ENCODE measurements at places on chromosomes 11 and 22.

GRCh38 chr11:45722144-45722543 is 56.7 kb upstream of the CHST1 start:
- no peak for DNase-seq

- no peak for DNase-seq
Measured at GRCh38 chr11:95595541-95595940, 194.0 kb downstream of the FAM76B start.

DNA sequence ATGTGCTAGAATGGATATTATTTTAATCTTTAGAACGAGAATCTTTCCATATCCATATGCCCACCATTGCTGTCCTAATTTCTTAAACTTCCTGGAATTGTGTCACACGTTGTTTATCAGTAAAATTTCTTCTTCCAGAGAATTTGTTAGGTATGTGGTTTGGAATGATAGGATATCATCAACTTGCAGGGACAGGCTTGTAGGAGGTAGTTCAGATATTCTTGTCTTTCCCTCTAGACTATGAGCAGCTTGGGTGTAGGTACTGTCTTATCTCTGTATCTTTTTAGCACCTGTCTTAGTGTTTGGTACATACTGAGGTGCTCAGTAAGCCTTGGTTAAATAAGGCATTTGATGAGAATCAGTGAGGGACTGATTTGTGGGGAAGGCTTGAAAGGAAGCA is 3.4 kb downstream of the CTNND1 start:
- DNase-seq: no peak

DNA sequence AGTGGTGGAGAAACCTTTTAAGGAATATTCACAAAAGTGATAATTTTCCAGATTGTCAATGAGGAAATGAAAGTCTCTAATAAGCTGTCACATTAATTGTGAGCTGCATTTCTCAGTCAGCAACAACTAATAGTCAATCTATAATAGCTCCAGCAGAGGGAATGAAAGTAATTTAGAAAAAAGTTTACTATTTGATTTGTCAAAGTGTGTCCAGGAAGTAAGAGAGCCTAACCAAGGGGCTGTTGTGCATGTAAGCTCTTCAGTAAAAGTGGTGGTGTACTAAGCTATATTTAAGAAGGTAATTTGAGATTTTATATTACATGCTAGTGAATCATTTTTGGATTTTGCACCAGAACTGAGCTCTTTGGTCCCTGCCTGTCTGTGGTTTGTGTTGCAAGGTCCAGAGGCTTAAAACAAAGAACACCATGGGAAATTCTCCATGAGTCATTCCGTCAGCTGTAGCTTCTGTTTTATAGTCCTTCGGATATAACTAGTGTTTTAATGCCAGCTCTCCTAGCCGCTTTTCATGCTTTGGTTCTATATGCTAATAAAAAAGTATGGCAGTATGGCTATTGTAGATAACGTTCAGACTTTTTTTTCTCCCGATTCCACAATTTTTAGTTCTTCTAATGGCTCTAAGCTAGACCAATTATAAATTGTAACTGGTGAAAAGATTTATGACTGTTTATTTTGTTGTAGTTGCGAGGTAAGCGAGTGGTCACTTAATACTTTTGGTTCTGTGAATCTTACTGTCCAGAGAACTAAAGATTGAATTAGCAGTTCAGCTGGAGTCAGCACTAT is 64.6 kb downstream of the ARHGEF12 start:
- peak; percentile 94 for DNase-seq

GRCh38 chr11:43989162-43989981 is 46.9 kb downstream of the C11orf96 start:
- DNase-seq: no peak

DNA sequence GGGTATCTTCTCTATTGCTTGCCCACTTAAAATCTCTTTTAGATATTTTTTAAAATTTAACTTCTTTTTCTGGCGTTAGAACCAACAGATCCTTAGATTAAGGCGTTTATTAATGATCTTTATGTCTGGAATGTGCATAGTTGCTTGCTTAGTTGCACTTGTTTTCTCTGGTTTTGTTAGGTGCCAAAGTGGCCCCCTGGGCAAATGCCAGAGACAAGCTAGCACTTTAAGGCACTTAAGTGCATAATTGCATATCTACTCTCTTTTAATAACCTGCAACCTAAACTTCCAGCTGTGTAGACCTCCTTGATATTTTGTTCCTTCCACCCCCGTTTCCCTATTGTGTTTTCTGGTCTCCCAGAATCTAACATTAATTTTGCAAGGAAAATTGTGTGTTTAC is 3.3 kb downstream of the RBM4 start:
- no peak for DNase-seq

- DNase-seq: no peak
Measured at GRCh38 chr22:22951035-22951434, 63.4 kb downstream of the IGLL5 start.

DNA sequence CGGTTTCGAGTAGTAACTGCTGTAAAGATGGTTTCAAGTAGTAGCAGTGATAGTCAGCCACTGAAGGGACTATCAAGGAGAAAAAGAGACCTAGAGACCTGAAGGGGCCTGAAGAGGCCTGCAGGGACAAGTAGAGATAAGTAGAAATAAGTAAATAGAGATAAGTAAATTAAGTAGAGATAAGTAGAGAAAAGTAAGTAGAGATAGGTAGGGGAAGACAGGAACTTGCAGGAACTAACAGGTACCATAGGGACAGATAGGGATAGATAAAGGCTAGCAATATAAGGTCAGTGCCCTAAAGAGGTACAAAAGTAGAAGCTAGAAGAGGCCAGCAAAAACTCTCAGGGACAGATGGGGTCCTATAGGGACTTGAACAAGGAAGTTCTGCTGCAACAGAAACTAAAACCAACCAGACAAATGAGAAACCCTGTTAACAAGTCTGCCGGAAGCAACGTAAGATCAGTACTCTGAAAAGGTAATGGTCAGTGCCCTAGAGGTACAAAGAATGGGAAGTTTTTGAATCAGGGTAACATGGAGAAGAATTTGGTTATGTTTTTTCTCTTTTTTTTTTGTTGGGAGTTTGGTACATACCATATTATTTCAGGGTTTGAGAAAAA is 9.6 kb upstream of the SC5D start:
- no peak for DNase-seq

GRCh38 chr22:26464312-26464711 is 19.3 kb downstream of the HPS4 start:
- DNase-seq: no peak

DNA sequence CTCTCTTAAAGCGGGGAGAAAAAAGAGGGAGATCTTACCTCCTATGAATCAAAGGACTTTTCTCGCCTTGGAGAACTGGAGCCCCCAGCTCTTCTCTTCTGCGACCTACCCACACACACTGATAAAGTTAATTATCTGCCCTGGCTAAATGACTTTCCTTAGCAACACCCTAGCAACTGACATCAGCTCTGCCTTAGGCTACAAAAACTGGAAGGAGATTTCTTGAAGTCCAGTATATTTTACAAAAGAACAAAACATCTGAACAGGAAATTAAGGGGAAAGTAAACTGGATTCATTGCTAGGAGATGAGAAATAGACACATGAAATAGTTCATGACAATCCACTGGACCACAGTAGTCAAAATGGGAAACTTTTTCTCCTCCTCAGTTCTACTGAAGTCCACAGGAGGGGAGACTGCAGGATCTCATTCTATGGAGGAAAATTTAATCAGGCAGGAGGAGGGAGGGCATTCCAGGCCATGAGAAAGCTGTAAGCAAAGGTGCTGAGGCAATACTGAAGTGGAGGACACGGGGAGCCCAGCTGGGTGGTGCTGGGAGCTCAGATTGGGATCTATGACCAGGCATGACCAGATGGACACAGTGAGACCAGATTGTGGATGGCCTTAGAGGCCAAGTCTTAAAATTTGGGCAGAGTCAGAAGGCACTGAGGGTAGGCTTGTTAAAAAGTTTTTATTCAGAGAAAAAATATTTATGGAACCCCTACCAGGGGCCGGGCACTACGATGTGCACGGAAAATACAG is 3.7 kb upstream of the SPON1 start:
- no peak for DNase-seq

DNA sequence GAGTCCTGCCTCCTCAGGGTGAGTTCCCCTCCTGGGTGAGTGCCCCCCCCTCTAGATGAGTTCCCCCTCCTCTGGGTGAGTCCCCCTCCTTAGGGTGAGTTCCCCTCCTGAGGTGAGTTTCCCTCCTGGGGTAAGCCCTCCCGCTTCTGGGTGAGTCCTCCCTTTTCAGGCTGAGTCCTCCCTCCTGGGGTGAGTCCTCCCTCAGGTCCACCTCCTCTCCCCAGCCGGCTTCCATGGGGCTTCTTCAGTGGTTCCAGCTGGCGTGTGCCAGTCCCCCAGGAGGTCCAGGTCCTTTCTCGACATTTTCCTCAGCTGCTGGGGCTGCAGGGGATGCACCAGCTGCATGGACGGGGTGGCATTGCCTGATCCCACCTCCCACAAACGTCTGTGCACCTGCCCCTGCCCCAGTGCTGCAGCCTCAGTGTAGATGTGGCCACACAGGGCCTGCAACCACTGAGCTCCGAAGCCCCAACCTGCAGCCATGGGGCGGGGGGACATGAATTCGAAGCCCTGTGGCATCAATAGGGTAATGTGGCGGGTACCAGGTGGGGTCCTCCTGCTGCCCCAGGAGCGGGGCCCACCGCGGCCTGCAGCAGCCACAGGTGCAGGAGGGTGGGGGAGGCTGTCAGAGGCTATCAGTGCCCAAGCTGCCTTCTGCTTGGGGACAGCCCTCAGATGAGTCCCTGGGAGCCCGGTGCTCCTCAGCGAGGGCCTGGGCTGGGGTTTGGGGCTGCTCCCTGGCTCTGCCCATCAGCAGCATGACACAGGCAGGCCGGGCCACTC is 101.3 kb upstream of the FGF3 start:
- DNase-seq: no peak

DNA sequence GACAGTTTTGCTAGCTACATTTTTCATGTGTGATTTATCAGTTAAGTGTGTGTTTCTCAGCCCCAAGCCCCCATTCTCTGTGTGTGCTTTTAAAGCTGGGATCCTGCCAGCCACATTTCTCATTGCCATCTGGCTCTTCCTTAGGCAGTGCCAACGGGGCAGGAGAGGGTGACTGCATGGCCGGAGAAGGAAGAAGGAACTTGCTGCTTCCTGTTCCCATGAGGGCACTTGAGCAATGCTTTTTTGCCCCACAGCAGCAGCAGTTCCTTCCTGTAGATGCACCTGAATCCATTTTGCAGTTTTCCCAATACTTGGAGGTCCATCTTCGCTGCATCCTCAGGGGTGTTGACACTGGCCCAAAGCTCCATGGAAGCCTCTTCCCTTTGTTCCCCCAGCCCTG is 37.5 kb downstream of the TNRC6B start:
- DNase-seq: no peak

- peak; percentile 56 for DNase-seq
Measured at GRCh38 chr11:113373306-113373705, 14.3 kb upstream of the ANKK1 start.

- no peak for DNase-seq
Measured at GRCh38 chr22:23742505-23743264, 8.2 kb downstream of the ZNF70 start.

GRCh38 chr11:16605389-16605893 is 133.0 kb upstream of the C11orf58 start:
- DNase-seq: no peak

- DNase-seq: no peak
Measured at GRCh38 chr11:925158-925495, 543 bp upstream of the AP2A2 start.

- DNase-seq: no peak
Measured at GRCh38 chr11:68816917-68817419, 24.7 kb downstream of the CPT1A start.

- no peak for DNase-seq
Measured at GRCh38 chr11:73856031-73856567, 20.5 kb downstream of the COA4 start.

- DNase-seq: no peak
Measured at GRCh38 chr11:128492903-128493569, 94.3 kb downstream of the ETS1 start.

- no peak for DNase-seq
Measured at GRCh38 chr11:89168396-89168795, 9.3 kb upstream of the TYR start.

GRCh38 chr11:129766898-129767604 is 48.6 kb upstream of the TMEM45B start:
- DNase-seq: no peak

GRCh38 chr11:125084761-125085231 is 21.7 kb downstream of the SLC37A2 start:
- no peak for DNase-seq

DNA sequence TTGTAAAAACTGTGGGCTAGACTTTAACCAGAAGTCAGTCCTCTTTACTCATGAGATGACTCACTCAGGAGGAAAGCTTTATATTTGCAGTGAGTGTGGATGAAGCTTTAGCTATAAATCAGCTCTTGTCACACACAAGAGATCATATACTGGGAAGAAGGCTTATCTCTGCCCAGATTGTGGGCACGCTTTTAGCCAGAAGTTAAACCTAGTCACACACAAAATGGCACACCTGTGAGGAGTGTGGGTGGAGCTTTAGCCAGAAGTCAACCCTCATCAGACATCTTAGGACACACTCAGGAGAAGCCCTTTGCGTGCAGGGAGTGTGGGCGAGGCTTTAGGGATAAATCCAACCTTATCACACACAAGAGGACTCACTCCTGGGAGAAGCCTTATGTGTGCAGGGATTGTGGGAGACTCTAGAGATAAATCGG is 706.9 kb upstream of the LUZP2 start:
- peak; percentile 31 for DNase-seq

GRCh38 chr11:76955459-76956114 is 78.6 kb upstream of the B3GNT6 start:
- DNase-seq: no peak

DNA sequence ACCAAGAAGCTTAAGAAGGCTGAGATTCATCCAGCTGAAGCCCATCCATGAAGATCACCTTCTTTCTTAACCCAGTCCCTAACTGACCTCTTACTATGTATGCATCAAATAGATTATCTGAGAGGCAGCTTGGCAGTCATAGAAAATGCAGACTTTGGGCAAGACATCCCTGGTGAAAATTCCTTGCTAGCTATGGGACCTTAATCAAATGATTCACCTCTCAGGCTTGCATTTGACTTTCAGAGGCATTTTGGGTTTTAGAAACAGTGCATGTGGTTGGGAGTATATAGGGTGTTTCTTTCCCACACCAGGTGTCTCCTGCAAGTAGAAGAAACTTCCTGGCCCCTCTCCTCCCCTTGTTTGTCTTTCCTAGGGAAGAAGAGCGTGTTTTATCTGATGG is 188.5 kb upstream of the ISX start:
- DNase-seq: no peak

DNA sequence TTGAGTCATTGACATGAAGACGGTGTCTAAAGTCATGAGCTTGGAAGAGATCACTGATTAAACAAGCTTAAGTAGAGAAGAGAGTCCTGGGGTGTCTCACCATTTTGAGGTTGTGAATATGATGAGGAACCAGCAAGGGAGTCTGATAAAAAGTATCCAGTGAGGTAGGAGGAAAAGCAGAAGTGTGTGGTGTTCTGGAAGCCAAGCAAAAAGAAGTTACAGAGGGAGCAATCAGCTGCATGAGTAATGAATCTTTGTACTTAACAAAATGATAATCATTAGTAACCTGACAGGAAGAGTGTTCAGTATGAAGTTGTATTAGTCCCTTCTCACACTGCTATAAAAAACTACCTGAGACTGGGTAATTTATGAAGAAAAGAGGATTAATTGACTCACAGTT is 131.3 kb downstream of the C11orf87 start:
- no peak for DNase-seq

GRCh38 chr22:41417622-41418390 is 28.8 kb downstream of the TOB2 start:
- no peak for DNase-seq
